ENCODE measurements at places on chromosomes 3 and 15.

DNA sequence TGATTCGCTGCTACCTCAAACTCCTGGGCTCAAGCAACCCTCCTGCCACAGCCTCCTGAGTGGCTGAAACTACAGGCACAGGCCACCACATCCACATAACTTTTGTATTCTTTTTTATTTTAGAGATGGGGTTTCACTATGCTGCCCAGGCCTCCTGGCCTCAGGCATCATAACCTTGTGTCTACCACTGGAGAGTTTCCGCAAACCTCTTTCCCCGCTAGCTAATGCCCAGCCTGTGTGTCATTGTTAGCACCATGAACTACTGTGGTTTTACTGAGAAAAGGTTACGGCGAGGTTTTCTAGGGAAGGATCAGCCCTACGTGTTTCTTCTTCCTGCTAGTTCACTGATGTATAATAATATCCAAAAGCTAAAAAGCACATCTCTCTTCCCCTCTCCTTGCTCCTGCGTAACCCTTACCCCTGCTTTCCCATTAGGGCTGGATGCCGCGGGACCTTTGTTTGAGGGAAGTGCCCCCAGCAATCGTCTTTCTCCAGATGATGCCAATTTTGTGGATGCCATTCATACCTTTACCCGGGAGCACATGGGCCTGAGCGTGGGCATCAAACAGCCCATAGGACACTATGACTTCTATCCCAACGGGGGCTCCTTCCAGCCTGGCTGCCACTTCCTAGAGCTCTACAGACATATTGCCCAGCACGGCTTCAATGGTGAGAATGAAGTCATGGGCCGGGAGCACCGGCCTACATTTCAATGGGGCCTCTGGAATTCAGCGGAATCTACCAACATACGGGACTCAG is 113.7 kb downstream of the LIPC start:
- no peak for DNase-seq

DNA sequence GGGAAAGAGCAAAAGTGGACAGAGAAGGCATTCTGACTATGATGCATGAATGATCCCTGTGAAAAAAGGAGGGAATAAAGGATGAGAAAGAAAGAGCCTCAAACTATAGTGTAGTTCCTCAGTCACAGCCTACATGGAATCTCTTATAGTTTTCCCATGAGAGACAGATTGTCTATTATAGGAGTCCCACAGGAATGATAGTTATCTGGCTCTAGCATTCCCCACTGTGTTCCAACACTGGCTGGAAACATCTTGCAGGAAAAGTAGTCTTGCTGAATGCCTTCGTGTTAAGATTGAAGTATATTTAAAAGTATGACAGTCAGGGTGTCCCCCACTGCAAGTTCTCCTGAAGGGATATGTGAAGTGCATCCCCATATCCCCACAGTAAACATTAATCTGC is 641.5 kb upstream of the NECTIN3 start:
- DNase-seq = no peak

DNA sequence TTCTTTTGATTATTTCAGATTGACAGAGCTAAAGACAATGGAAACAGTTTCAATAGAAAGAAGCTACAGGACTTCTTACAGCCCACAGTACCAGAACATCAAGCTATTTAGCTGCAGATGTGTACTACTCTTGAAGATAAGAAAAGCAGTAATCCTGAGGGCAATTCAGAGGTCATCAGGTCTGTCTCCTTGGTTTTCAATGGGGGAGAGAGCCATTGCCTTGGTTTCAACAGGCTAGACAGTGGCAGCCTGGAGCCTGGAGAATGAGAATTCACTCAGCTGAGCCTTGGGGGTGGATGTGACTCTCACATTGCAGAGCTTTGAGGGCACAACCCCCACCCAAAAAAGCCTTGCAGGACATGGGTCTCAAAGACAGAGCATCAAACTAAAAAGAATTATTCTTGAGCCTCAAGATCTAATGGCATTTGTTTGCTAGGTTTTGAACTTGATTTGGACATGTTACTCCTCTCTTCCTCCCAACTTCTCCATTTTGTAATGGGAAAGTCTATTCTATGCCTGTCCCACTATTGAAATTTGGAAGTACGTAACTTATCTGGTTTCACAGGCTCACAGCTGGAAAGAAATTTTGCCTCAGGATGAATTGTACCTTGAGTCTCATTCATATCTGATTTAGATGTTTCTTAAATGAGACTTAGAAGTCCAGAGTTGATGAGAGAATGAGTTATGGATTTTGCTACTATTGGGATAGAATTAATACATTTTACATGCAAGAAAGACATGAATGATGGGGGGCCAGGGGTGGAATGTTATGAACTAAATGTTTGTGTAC is 36.9 kb downstream of the PLSCR1 start:
- DNase-seq = no peak

DNA sequence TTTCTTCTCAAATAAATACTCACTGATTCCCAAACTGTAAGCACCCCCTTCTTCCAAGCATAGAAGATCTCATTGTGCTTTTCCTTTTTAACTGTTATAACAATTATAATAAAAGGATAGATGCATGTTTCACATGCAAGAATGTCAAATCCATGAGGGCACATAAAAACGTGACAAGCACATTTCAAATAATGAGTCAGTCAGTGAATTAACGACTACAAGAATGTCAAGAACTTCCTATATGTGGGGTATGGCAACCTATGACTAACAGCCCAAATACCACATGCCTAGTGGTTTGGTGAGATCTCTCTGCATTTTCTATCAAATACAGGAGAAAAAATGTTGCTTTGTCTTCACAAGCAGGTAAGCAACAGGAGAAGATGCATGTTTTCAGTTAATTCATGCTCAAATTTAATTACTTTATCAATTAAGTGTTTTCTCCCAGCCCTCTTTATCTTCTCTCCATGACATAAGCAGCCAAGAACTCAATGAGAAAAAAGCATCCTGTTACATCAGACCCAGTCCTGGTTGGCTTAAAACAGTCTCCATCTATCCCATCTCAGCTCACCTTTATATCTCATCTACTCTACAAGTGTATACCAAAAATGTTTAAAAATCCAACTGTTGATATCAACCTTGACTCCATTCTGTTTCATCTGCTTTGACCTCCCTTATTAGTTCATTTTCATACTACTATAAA is 181.5 kb upstream of the LMCD1 start:
- DNase-seq = no peak

DNA sequence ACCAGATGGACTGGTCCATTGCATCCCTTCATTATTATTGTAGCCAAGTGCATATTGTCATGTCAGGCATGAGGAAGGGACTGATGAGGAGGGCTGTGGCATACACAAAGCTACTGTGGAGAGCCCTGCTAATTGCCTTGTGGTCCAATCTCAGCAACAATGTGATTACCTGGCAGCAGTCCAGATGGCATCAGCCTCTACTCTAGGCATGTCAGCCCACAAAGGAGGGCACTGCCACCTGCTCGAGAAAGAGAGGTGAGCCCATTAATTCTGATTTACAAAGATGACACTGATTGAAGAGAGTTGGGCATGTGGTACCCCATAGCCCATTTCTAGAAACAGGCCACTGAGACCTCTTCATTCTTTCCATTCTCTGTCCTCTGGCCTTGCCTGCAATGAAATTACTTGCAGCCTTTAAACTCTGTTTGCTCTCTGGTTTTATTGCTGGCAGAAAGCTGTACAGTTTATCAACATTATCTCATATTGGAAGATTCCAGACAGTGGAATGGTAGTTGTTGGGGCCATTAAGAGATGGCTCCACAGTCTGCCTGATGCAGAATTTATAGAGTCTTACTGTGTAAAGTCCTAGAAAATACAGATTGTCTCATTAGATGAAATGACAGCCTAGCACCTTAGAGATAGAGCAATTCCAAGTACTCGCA is 307.7 kb downstream of the ARPP21 start:
- no peak for DNase-seq

- no peak for DNase-seq
Measured at GRCh38 chr3:57583544-57583943, 13.6 kb downstream of the ARF4 start.

- no peak for DNase-seq
Measured at GRCh38 chr15:48896869-48897814, 19.2 kb downstream of the EID1 start.

DNA sequence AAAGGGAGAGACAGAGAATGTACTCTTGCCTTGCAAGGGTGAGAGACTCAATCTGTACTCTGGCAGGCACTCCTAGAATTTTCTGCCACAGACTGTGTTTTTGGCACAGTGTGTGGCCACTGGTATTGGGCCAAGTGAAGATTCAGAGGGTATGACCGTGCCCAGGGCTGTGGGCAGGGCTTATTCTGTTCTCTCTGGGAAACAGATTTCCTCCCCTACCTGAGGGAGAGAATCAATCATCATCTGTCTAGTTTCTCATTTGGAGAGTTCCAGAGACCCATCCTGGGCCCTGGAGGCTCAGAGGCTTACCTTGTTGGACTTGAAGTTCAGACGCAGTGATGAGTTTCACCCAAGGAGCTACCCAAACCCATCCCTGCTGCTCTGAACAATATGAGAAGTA is 28.2 kb downstream of the CSTA start:
- no peak for DNase-seq
